ENCODE measurements at places on chromosomes 1 and 21.

- no peak for DNase-seq
These were observed 6.5 kb downstream of the RD3 start for GRCh38 chr1:211485480-211485857.

DNA sequence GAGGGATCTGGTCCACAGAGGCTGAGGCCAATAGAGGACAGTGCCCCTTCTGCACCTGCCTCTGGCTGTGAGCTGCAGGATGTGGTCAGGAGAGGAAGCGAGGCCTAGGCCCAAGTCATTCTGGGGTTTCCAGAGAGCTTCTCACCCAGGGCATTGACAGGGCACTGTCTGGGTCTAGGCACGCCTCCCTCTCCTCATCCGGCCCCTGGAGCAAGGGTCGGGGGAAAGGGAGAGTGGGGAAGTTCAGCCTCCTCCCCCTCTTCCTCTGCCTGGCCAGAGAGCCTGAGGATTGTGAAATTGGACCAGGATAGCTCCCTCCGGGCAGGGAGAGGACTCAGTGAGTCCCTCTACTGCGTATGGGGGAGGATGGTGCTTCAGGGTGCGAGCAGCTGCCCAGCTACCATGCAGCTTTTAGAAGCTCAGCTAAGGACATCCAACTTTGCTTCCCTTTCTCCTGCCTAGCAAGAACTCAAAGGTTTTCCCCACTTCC is 6.3 kb upstream of the INAVA start:
- DNase-seq = peak; percentile 80

DNA sequence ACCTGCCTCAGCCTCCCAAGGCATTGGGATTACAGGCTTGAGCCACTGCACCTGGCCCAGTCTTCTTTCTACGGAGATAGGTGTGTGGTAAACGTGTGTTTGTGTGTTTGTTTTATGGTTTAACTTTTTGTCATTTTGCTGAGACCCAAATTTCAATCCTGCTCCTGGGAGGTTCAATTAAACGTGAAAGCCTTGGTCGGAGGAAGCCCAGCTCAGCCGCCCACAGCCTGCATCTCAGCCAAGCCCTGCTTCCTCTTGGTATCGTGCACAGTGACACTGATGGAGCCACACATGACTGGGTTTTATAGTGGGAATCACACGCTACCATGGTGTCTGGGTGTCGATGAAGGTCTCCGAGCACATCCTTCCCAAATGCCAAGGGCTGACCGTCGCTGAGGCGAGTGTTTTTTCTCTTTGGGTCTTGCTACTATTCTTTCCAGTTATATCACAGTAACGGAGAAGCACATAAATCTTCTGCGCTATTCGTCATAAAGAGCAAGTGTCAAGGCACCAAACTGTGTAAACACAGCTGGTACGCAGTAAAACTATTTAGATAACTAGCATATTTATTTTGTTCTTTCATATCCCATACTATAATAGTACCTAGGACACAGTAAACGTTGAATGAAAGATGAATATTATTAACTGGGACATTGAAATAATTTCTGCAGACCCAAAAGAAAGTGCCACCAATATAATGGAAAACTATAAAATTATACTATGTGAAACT is 39.3 kb downstream of the HLCS start:
- DNase-seq = no peak

DNA sequence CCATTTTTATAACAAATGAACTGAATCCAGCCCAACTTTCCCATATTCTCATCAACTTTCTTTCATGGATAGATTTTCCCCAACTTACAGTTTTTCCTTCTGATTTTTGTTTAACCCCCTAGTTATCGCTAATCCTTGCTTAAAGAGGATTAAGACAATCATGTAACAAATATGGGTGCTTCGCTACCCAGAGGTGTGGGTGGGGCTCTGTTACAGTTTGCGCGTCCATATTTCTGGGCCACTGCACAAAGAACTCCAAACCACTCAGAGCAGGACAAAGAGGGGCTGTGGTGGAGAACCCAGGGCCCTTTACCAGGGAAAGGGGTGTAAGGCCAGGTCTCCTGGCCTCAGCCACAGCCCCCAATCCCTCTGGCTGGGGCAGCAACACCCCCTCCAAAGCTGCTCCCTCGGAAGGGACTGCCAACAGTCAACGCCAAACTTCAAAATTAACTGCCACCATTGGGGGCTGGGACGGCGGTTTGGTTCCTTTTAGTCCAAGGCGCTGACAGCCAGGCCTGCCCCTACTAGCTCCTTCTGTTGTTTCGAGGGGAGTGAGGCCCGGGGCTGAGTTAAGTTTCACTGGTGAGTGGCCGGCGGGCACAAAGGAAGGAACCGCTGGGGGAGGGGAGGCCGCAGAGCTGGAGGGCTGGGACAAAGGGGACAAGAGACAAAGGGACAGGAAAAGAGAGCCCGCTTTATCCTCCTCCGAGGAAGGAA is 27.9 kb downstream of the SSBP3 start:
- DNase-seq = no peak

DNA sequence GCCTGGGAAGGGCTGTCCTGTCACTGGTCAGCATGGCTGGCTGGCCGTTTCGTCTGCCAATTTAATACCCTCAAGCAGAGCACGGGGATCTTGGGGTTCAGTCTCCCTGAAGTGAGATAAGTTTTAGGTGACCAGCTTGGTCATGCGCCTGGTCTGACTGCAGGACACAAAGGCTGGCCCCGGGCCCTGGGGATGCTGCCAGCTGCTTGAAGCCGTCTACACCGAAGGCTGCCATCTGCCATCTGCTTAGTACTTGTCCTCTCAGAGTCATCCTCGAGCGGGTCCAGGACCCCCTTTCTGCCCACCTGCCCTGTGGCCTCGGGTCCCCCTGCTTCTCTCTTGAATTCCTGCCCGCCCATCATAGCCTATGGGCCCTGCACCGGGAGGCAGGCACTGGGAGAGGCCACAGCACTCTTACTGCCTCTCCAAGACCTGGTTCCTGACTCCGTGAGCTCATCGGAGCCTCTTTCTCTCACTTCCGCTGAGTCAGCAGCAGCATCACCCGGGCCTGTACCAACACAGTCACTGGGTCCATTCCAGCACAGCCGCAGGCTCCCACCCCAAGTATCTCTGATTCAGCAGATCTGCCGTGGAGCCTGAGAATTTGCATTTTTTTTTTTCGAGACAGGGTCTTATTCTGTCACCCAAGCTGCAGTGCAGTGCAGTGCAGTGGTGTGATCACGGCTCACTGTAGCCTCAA is 7.0 kb downstream of the FBLIM1 start:
- no peak for DNase-seq

GRCh38 chr1:101178688-101179491 is 57.9 kb upstream of the S1PR1 start:
- DNase-seq = peak; percentile 57
